ENCODE measurements at places on chromosomes 4 and X.
A peak's percentile ranks its signal among the peaks of the same experiment; 100 is the strongest.

DNA sequence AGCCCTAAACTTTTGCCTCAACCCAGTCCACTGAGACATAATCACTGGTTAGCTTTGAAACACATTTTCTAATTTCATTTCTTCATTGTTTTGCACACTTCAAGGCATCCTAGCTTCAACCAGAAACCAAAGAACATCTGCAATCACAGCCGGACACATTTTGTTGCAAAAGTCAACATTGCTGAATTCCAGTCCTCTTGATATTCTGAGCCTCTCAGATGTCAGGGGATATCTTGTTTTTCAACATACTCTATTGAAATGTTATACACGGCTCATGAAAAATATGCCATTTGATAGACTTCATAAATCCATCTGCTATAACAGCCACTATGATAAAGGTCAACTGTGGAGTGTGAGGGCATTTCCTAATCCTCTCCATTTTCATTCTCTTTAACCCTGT, 241.6 kb upstream of the PUDP start:
- DNase-seq: no peak

DNA sequence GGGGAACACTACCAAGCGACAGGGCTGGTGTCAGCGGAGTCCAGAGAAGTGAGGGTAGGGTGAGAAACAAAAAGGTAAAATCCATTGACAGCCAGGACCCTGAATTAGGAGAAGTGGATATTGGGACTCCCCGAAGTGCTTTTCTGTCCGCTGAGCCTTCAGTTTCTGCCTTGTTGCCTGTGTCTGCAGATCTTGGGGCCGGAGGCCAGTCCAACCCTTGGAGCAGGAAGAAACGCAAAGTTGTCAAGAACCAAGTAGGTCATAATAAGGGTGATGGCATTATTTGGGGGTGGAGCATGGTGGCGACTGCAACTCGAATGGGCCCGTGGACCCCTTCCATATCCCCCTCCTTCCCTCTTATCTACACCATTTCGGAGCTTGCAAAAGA, 1.0 kb downstream of the ARMCX1 start:
- no peak for DNase-seq

GRCh38 chr4:140996766-140997165, 136.5 kb downstream of the RNF150 start:
- peak; percentile 88 for DNase-seq

DNA sequence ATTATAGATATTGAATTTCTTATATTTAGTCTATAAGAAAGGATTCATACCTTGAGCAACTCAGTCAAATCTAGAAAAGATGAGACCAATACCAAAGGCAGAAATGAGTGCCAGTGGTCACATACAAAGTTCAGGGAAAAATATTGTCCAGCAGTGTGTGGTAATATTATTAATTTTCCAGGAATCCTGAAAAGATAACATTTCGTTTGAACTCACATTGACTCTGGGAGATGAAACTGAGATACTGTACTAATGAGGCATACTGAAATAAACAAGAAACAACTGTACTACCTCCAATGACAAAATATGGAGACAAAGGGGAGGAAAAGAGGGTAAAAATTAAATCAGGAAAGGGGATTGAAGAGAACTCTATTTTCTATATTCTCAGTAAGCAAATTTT, 212.4 kb downstream of the TRAM1L1 start:
- no peak for DNase-seq

GRCh38 chrX:71616672-71617529, 1.4 kb downstream of the CXCR3 start:
- no peak for DNase-seq

DNA sequence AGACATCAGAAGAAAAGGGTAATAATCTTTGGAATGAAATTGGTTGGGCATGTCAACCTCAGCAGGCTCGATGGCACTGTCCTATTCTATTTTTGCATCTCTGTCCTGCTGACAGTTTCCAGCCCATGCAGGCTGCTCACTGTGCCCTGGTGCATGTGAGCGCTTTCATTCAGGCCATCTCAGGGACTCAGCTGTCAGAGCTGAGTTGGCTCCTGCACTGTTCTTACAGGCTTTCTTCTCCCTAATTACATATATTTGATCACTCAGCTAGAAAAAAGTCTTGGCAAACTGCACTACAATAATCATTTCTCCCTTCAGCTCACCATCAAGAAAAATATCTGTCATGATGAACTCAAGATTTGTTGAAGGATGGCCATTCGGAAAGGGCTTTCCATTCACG, 84.7 kb downstream of the RASL11B start:
- no peak for DNase-seq

DNA sequence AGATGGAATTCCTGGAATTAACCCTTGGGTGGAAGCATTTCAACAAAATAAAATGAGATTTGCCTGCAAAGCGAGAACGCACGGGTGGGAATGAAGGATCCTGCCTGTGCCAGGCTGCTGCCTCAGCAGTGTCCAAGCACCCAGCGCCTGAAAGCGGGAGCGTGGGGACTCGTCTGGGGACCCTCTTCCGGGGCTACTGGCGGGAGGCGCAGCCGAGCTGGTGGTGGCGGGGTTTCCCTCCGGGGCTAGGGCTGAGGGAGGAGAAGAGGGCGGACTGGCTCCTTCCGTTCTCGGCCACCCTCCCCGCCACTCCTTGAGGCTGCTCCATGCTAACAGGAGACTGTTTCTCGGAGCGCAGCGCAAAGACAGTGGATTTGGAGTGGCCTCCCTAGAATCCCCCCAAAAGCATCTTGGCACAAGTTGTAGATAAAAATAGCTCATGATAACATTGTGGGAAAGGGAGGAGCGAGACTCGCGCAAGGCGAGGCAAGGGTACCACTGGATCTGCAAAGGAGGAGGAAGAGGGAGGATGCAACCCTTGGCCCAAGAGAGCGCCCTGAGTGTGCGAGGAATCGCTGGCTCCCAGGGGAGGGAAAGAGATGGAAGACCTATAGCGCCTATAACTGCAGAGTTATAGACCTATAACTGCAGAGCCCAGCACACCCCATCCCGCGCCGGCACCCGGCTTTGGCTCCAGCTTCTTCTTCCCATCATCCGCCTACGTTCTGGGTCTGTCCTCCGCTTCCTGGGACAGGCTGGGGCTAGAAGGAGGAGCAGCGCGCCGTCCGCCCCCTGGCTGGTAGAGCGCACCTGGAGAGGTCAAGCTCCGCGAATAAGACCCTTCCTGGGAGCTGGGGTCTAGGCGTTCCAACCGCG, 1.3 kb downstream of the HS3ST1 start:
- DNase-seq: no peak

DNA sequence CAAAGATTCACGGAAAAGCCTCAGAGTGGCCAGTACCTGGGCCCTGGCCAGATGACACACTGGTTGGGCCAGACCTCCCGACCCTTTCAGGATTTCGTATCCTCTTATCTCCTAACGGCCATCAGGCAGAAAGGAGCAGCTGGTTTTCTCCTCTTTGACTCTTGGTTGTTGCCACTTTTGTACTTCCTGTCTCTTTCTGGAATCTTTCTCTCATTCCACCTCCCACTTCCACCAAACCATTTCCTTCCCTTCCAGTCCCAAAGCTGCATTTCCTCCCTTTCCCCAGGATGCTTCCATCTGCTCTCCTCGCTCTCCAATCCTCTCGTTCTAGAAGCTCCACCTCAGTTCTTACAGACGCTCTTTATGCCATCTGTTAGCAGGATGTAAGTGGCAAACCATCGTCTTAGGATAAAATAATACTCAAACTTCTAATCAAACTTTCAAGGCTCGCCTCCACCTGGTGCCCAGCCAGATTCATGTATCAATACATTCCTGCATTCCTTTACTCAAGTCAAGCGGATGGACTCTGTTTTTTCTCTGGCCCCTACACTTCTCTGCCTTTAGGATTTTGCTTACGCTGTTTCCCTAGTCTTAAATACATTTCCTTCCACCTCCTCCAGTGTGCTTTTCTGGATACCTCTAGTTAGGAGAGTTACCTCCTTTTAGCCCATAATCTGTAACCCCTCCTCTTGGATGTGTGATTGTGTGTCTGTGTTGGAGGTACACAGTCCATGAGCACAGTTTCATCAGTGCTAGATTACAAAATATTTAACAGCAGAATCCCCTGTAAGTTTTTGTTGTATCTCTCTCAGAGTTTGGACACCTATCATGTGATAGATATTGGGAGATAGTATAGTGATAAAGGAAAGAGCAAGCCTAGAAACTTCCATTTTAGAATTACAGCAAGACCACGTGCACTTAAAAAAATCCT, 70.4 kb downstream of the LDB2 start:
- DNase-seq: no peak

DNA sequence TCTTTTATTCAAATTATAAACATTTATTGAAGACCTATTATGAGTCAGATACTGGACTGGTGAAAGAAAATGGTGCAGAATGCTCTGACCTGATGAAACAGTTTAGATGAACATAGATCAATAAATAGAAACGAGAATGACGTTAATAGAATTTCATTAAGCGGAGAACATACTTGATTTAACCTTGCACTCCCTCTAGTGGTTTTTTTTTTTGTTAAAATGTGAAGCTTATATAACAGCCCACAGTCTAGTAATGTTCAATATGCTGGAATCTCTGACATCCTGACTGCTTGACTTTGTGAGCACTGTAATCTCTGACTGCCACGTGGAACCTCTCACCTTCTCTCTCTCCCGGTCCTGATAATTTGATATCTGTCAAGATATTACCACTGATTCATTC, 32.3 kb downstream of the HDAC8 start:
- DNase-seq: peak; percentile 25

DNA sequence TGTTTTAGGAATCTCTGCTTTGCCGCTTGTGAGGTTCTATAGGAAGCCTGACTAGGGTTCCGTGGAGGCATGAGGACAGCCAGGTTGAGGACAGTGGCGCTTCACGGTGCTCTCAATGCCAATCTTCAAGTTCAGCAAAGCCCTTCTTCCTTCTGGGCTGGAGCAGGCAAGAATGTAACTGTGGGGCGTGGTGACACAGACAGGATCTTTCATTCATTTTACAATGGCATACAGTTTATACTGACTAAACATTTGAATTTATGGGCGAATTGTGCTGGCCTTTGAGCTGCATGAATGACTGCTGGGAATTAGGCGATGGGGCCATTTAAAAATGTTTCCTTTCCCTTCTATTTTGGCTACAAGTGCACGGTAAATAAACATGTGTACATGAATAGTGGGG, 2.9 kb upstream of the NHS start:
- DNase-seq: no peak

GRCh38 chrX:7088968-7089615, 58.4 kb upstream of the STS start:
- DNase-seq: peak; percentile 15

GRCh38 chr4:135497563-135498152, 1296.1 kb upstream of the PABPC4L start:
- DNase-seq: no peak

- no peak for DNase-seq
Measured at GRCh38 chrX:154090731-154091130, 6.8 kb downstream of the MECP2 start.

- DNase-seq: no peak
Measured at GRCh38 chr4:163284304-163284703, 48.1 kb downstream of the NPY1R start.

GRCh38 chr4:8737075-8737474, 134.6 kb downstream of the HMX1 start:
- DNase-seq: no peak

- DNase-seq: no peak
Measured at GRCh38 chr4:67161311-67161710, 384.0 kb downstream of the CENPC start.

DNA sequence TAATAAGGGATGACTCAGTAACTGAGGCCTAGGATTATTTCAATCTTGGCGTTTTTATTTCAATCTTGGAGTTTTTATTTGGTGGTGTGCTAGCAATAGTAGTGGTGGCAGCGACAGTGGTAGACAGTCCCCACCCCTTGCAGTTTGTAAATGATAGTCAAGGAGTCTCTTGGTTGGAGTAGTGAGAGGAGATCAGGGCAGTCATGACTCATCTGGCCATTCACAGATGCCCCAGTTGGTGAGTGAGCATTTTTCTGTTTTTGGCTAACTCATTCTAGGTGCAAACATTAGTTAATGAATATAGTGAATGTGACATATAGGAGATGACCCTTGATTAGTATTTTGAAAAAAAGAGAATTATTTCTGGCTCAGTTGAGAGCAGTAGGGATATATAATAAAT, 93.5 kb upstream of the ADAD1 start:
- peak; percentile 61 for DNase-seq

GRCh38 chr4:7384003-7384928, 50.5 kb downstream of the PSAPL1 start:
- no peak for DNase-seq

DNA sequence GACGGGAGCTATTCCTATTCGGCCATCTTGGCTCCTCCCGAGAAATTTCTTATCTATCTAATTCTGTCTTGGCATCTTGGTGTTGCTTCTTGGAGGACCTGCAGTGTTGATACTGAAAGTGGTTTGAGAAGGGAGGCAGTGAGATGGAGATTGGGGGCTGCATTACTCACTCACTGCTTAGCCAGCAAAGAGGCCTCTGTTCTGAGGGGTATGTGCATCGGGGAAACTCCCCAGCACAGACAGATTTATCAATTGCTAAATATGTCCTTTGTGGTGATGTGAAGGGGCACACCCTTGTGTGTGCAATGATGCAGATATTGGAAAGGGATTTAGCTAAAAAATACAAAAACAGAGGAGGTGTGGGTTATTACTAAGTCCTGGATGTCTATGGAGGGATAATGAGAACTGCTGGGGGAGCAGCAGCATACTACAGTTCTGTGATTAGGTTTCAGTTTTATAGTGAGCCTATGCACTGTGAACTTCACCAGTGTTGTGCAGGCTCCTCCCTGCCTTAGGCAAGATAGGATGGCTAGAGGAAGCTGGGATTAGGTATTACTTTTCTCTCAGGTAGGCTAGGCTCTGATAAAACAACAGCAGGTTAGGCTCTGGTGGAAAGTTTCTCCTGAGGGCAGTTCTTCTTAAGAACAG, 279.0 kb downstream of the HS3ST1 start:
- no peak for DNase-seq

DNA sequence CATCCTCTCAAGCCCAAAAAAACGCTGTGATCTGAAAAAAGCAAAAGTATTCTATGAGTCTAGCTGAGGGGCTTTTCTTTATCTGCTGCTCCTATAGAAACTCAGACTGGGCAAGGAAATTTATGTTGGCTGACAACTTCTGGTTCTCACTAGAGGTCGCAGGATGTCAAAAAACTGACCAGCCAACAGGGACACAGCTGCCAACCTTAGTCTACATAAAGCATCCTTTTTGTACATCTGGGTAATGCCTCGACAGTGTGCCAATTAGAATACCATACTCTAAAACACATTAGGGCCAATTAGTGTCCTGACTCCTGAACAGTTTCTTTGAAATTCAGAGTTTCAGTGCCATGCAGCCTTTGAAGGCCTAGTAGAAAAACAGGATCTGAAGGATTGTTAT, 8.8 kb upstream of the TLL1 start:
- no peak for DNase-seq

DNA sequence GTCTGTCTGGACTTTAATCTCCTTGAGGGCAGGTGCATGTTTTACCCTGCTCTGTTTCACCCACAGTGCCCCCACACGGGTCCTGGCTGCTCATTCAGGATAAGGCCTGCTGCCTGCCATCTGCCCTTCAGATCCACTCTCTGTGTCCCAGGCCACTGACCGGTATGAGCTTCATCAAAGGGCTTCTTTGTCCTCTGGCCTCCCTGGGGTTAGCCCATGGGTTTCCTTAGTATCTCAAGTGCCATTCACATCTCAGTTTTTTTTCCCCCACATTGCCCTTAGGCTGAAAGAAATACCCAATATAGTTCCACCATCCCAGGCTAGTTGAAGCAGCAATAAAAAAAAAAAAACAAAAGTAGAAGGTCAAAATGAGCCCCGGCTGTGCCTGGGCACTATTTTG, 9.3 kb downstream of the CD99L2 start:
- no peak for DNase-seq

All from kidney tubule cell (primary cell).